ENCODE measurements at places on chromosomes 5 and 9.
A peak's percentile ranks its signal among the peaks of the same experiment; 100 is the strongest.

DNA sequence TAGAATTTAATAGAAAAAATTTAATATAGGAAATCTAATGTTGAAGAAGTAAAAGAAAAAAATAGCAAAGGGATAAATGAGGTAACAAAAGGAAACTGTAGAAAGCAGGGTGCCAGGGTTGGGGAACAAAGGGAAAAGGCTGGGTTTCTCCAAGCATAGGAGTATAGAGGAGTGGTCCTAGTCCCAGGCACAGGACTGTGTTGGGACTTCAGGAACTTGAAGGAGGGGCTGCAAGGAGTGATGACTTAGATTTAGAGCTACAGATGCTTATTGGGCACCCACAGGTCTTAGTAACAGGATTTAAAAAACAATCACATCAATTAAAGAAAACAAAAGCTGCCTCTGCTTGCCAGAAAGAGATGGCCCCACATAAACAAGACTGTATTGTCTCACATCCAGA, 396.5 kb upstream of the TNC start:
- DNase-seq = no peak

GRCh38 chr9:135504262-135505243, 4.1 kb downstream of the MRPS2 start:
- DNase-seq = peak; percentile 50

DNA sequence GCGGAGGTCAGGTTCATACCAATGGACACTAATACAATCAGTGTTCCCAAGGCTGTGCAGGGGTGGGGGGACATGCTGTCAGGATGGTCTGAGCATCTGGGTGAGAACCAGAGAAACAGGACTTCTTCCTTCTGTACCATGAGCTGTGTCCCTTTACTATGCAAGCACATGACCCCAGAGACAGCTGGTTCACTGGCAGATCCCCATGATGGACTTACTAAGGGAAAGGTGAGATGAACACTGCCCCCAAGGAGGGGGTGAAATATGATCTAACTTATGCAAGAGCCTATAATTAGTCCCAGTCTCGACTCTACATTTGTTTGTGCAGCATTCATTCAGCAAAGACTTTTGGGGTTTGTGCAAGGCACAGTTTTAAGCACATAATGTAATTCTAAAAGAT, 91.4 kb downstream of the LIFR start:
- no peak for DNase-seq

- DNase-seq = no peak
These were observed 8.1 kb upstream of the PFDN1 start for GRCh38 chr5:140311011-140311467.

- no peak for DNase-seq
These were observed 77.6 kb upstream of the SAP30L start for GRCh38 chr5:154368041-154368800.

- DNase-seq = no peak
These were observed 1.0 kb downstream of the TLE4 start for GRCh38 chr9:79572608-79573411.

DNA sequence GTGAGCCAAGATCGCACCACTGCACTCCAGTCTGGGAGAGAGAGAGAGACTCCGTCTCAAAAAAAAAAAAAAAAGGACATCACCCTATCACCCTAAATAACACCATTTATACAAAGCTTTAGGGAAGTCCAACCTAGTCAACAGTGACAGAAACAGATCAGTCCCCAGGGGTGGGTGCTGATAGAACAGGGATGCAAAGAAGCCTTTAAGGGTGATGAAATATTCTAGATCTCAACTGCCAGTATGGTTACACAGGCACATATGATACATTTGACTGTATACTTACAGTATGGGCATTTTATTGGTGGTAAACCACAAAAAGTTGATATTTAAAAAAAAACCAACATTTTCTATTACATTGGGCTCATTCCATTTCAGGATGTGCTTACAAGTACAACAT, 4.8 kb downstream of the RETREG1 start:
- DNase-seq = no peak

GRCh38 chr5:142780871-142781270, 10.7 kb downstream of the ARHGAP26 start:
- DNase-seq = no peak

- DNase-seq = no peak
These were observed 116.1 kb upstream of the SLC12A2 start for GRCh38 chr5:127967323-127967982.
